ENCODE measurements at places on chromosomes 1 and 21.

DNA sequence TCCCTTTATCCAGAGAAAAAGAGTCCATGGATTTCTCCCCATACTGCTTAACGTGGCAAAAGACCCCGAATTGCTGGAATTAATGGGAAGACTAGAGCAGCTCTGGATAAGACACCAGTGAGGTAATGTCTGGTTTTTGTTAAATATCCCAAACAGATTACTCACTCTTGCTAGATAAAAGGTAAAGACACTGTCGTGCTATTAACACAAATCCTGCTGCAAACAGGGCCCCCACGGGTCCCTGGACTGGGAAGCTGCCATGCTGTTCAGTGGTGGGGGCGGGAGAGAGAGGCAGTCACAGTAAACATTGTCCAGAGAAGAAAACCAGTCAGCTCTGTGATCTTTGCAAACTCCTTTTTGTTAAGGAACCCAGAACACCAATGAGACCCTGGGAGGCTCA lies 15.2 kb upstream of the SRP9 start:
- DNase-seq, result no peak

DNA sequence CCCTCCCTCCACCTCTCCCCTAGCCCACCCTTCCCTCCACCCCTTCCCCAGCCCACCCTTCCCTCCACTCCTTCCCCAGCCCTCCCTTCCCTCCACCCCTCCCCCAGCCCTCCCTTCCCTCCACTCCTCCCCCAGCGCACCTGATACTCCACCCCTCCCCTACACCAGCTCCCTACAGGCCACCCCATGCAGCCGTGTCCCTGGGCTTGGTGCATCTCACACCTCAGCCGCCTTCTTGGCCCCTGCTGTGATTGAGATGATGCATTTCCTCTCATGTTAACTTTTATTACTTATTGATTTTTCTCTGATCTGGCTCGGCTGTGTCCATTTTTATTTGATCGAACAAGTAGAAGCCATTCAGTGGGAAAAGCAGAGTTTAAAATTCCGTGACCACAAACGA lies 243.8 kb downstream of the MATN1 start:
- no peak for DNase-seq

DNA sequence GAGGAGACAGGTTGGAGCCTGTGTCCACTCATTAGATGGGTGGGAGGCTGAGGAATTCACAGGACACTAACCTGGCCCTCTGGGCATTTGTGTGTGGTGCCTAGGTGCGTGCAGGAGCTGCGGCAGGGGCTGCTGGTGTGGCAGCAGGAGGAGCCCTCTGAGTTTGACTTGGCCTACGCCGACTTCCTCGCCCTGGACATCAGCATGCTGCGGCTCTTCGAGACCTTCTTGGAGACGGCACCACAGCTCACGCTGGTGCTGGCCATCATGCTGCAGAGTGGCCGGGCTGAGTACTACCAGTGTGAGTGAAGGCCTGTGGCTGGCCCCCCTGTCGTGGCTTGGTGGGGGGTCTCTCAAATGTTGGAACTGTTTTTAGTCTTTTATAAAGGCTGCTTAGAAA lies 3.6 kb downstream of the XKR8 start:
- no peak for DNase-seq

DNA sequence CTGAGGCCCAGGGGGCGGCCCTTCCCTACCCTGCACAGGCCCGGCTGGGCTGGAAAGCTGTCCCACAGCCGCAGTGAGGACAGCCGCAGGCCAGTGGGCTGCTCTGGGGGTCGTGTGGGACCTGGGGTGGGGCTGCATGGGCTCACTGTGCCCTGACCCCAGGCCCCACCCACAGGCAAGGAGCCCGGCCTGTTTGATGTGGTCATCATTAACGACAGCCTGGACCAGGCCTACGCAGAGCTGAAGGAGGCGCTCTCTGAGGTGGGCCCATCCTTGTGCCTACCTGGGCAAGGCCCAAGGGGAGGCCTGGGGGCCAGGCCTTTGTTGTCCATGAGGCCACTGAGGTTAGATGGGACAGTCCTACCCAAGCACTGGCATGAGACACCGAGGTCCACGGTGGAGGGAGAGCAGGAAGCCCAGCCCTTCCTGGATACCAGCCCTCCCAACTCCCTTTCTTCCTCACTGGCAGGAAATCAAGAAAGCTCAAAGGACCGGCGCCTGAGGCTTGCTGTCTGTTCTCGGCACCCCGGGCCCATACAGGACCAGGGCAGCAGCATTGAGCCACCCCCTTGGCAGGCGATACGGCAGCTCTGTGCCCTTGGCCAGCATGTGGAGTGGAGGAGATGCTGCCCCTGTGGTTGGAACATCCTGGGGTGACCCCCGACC lies 1.4 kb upstream of the GJC2 start:
- no peak for DNase-seq

- no peak for DNase-seq
Measured at GRCh38 chr1:84842748-84843231, 50.2 kb downstream of the LPAR3 start.

DNA sequence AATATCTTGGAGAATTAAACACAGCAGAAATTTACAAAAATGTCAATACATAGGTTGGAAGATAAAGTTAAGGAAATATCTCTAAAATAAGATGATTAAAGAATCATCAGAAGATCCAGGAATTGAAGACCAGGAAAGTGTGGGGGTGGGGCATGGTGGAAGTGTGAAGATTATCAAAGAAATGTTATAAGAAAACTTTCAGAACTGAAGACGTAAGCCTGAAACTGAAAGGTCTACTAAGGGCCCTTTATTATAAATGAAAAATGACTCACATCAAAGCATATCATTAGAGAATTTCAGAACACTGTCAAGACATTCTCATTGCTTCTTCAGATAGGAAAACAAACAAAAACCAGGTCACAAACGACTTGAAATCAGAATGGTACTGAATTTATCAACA lies 92.4 kb upstream of the DPT start:
- DNase-seq, result no peak

DNA sequence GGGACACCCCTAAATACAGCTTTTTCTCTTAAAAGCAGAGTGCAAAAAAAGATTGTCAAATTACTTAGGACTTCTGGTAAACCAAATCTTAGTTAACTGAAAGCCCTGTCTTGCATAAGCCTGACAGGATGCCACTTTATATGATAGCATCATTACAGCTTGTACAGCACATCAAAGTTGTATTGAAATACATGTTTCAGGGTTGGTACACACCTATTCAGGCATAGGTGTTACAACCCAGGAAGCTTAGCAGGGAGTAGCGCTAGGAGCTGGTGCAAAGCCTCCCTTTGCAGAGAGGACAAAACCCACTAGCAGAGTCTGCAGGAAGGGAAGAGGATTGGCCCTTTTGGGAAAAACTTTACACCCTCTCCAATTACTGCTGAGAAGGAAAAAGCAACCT lies 258.9 kb upstream of the SGIP1 start:
- DNase-seq, result no peak

- no peak for DNase-seq
Measured at GRCh38 chr1:39996396-39997004, 41.6 kb downstream of the MFSD2A start.

- no peak for DNase-seq
Measured at GRCh38 chr1:153231363-153231762, 14.0 kb downstream of the PRR9 start.

DNA sequence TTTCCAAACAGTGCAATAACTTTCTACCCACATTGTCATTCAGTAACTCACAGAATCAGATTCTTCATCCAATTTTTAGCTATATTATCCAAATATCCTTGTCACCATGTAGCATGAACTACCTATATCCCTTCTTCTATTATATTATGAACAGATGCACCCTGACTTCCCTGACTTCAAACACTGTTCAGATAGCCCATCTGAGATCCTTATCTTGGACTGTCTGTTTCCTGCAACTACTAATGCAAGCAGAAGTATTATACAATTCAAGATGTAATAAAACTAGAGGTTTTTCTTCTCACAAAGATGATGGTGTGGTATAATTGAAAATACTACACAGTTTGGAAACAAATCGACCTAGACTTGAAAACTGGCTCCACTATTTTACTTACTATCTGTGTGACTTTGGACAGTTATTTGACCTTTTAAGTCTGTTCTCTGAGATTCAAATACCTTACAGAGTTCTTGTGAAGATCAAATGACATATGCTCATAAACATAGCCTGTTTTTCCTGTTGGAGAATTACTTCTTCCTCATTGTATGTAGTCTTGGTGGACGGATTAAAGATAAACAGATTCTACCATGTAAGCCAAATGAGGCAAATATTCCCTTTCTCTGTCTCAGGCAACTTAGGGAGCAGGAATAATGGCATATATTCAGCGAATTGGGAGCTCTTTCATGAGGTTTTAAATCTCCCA lies 407.9 kb upstream of the ZRANB2 start:
- no peak for DNase-seq

GRCh38 chr1:1941211-1941841 lies 22.2 kb upstream of the TMEM52 start:
- no peak for DNase-seq

DNA sequence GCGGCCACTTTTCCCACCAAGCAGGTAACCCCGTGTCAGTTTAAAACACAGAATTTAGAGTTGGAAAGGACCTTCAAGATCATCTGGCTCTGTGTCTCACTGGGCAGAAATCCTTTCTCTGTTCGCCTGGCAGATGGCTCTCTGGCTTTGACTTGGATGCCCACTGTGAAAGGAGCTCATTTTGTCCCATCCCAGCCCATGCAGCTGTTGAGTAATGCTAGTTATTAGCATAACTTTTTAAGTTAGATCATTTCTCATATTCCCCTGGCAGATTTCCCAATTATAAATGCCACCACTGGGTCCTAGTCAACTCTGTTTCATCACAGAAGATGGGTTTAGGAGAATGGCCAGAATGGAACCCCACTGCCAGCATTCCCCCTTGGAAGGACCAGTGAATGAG lies 55.9 kb downstream of the SLC35F3 start:
- no peak for DNase-seq

DNA sequence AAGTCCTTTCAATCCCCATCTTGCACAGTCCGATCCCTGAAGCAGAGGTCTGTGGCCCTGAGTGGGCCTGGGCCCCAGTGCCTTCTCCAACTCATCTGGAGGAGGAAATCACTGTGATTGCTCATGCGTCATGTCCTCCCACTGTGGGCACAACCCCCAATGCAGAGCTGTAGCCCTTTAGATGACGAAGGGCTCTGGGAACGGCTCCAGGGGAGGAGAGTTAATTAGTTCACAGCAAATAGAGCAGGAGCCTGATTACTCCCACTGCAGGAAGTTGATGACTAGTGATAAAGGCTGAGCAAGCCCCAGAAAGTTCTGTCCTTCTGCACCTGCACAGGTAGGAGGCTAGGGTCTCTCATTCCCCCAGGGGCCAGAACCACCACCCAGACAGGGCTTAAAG lies 111.5 kb downstream of the CCDC185 start:
- peak; percentile 16 for DNase-seq

- DNase-seq, result no peak
Measured at GRCh38 chr1:56520016-56520601, 59.3 kb downstream of the PLPP3 start.
